Naive thymus-derived CD8-positive, alpha-beta T cell (primary cell): ENCODE measurements at places on chromosomes 1 and 21. TPM values are rescaled to one million over a fixed set of nuclear protein-coding genes. Genes with fewer than 3 reads are reported as not detected.
A peak's percentile ranks its signal among the peaks of the same experiment; 100 is the strongest.

DNA sequence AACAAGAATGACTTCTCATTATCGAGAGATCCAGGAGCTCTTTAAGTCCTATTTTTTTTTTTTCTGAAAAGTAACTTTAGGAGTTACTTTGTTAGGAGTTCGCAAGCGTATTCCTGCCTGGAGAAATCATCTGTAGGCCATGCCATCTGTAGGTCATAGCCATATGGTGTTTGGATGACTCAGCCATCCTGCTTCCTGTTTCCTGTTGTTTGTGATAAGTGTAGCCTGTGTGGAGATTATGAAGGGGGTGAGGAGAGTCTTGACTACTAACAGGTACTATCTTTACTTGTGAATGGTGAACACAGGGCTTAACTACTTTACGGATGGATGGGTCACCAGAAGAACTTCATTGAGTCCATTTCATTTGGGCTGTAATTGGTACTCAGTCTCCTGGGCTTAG lies 327.2 kb downstream of the PTPRU start:
- peaks cover 1% of the 10 kb centered on the region for H3K27me3 ChIP-seq
- H3K4me1 ChIP-seq, result no peaks in the 10 kb centered on the region
- no peak overlapping the region for H3K27ac ChIP-seq
- H3K36me3 ChIP-seq, result peaks cover 48% of the 10 kb centered on the region
- no peak for DNase-seq

GRCh38 chr1:112706505-112707220 lies at the start of gene RHOC:
TSS of gene RHOC (minus strand) at chr1:112707127. CDS start at chr1:112703799, 3,328 bp downstream.
- H3K4me3 ChIP-seq, result peak within 1 kb of the TSS; percentile 84
- H3K36me3 ChIP-seq, result no peaks in the 10 kb centered on the region
- peak within 1 kb of the TSS; percentile 82 for H3K27ac ChIP-seq
- peaks cover 47% of the 10 kb centered on the region for H3K4me1 ChIP-seq

- no peak for DNase-seq
- H3K27ac ChIP-seq, result peak overlapping the region; percentile 23
- no peaks in the 10 kb centered on the region for H3K27me3 ChIP-seq
- H3K4me1 ChIP-seq, result peaks cover 16% of the 10 kb centered on the region
- H3K4me3 ChIP-seq, result no peak overlapping the region
Measured at GRCh38 chr1:172770071-172770470, 111.2 kb downstream of the FASLG start.

DNA sequence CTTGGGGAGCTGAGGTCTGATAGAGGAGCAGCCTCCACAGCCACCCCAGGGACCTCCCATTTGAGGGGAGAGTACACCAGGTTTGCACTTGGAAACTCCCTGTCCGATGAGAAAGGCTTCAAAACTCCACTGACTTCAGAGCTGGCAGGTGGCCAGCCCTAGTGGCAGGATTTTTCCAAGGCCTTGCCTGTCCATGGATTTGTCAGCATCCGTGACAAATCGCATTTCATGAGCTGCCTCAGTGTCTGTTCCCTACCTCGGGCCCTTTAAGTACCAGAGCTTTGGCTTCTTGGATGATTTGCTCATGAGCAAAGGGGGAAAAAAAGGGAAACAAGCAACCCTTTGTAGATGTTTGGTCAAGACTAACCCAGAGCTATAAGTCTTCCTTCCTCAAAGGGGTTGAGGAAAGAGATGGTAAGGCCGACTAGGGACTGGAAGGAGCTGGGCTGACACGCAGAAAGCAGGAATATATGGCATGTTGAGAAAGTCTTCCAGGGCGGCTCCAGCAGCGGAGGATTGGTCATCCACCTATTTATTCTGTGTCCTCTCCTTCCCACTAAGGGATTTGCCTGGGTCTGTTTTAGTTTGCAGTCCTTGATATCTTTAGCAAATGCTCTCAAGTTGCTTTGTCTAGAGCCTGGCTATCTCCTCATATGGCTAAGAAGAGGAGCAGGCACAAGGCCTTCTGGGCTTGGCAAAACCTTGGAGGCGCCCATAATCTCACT lies 2.7 kb upstream of the HSPG2 start:
- peak; percentile 41 for DNase-seq
- H3K4me3 ChIP-seq, result no peak overlapping the region
- no peaks in the 10 kb centered on the region for H3K36me3 ChIP-seq
- peaks cover 13% of the 10 kb centered on the region for H3K4me1 ChIP-seq
- no peak overlapping the region for H3K27ac ChIP-seq

- peaks cover 77% of the 10 kb centered on the region for H3K36me3 ChIP-seq
- no peaks in the 10 kb centered on the region for H3K27me3 ChIP-seq
- no peak overlapping the region for H3K4me3 ChIP-seq
- H3K27ac ChIP-seq, result no peak overlapping the region
Measured at GRCh38 chr1:212366901-212367300, 47.8 kb downstream of the PACC1 start.

- H3K27ac ChIP-seq, result no peak overlapping the region
- DNase-seq, result no peak
- H3K27me3 ChIP-seq, result peaks cover 2% of the 10 kb centered on the region
Measured at GRCh38 chr21:27129215-27129614, 162.3 kb upstream of the ADAMTS5 start.

DNA sequence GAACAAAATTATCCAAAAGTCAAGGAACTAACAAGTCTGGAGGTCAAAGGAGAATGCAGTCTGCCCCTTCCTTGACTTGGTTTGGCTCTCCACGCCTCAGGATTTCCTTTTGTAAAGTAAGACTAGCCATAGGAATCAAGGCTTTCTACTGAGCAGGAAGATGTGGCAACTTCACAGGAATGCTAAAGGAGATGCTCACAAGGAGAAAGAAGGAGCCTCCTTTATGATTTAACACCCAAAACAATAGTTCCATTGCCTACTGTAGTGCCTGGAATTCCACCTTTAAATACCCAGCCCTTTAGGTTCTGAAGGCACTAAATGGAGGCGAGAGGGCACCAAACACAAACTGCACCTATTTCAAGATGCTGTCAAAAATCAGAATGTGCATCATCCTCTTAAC lies 176.3 kb upstream of the NFIA start:
- DNase-seq, result no peak
- no peaks in the 10 kb centered on the region for H3K4me1 ChIP-seq
- H3K27me3 ChIP-seq, result peaks cover 2% of the 10 kb centered on the region
- H3K4me3 ChIP-seq, result no peak overlapping the region
- no peaks in the 10 kb centered on the region for H3K36me3 ChIP-seq

GRCh38 chr1:58919959-58920321 lies 136.1 kb upstream of the JUN start:
- DNase-seq, result no peak
- H3K27ac ChIP-seq, result no peak overlapping the region
- no peaks in the 10 kb centered on the region for H3K36me3 ChIP-seq
- H3K4me1 ChIP-seq, result peaks cover 13% of the 10 kb centered on the region

DNA sequence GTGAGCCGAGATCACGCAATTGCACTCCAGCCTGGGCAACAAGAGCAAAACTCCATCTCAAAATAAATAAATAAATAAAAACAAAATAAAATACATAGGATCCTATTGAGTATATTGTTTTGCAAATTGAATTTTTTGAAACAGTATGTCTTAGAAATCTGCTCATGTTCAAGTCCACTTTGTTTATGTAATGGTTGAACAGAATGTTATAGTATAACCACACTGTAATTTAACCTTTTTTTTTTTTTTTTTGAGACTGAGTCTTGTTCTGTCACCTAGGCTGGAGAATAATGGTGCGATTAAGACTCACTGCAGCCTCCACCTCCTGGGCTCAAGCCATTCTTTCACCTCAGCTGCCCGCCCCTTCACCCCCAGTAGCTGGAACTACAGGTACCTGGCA lies 31.4 kb downstream of the PARK7 start:
- no peak overlapping the region for H3K27ac ChIP-seq
- peaks cover 23% of the 10 kb centered on the region for H3K36me3 ChIP-seq
- no peaks in the 10 kb centered on the region for H3K27me3 ChIP-seq
- H3K4me3 ChIP-seq, result no peak overlapping the region

DNA sequence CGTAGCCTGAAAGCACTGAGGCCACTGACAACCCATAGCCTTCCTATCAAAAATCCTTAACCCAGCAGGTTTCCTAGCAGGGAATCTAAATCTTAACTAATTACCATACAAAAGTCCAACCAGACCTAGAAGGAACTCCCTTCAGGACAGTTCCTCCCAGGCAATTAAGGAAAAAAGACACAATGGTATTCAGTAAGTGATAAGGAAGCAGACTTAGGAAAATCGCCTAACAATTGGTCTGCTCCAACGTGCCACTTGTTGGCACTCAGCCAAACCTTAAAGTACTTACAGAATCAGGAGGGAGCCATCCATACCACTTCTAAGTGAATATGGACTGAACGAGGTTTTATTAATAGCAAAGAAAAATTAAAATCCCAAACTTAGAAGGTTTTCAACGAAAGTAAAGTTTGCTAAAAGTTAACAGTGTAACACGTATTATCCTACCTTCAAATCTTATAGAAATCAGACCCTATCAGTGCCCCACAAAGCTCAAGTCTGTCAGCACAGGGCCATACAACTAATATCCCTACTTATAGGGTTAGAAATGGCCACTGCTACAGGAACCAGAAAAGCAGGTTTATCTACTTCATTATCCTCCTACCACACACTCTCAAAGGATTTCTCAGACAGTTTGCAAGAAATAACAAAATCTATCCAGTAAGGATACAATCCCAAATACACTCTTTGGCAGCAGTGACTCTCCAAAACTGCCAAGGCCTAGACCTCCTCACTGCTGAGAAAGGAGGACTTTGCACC lies 29.0 kb downstream of the SPATA6 start:
- H3K27ac ChIP-seq, result no peak overlapping the region
- H3K4me1 ChIP-seq, result no peaks in the 10 kb centered on the region
- DNase-seq, result no peak
- H3K36me3 ChIP-seq, result peaks cover 5% of the 10 kb centered on the region
- no peak overlapping the region for H3K4me3 ChIP-seq

GRCh38 chr1:232844791-232845190 lies 39.6 kb downstream of the MAP10 start:
- H3K27ac ChIP-seq, result no peak overlapping the region
- H3K4me3 ChIP-seq, result no peak overlapping the region
- DNase-seq, result no peak
- no peaks in the 10 kb centered on the region for H3K4me1 ChIP-seq

DNA sequence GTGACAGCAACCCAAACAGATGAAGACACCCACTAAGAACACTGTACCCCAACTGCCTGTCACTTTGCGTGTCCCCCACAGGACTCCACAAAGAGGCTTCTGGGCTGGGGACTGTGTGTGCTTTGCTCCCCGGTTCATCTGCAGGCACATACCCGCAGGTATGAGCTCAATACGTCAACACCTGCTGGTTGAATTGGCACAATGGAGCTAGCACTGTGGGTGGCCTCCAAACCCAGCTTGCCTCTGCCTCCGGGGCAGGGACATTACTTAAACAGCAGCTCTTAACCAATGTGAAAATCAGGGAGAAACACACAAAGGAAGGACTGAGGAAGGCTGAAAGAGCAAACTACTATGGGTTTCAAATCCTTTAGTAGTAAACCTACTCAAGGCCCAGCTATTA lies 140.2 kb upstream of the TIAM1 start:
- H3K27me3 ChIP-seq, result no peaks in the 10 kb centered on the region
- H3K4me3 ChIP-seq, result no peak overlapping the region
- peaks cover 5% of the 10 kb centered on the region for H3K4me1 ChIP-seq
- peaks cover 19% of the 10 kb centered on the region for H3K36me3 ChIP-seq
- no peak for DNase-seq

GRCh38 chr1:14939527-14940284 lies 213.8 kb upstream of the TMEM51 start:
- H3K36me3 ChIP-seq, result no peaks in the 10 kb centered on the region
- no peak for DNase-seq
- peaks cover 2% of the 10 kb centered on the region for H3K27me3 ChIP-seq
- H3K4me1 ChIP-seq, result no peaks in the 10 kb centered on the region

GRCh38 chr1:14222086-14222485 lies 376.4 kb upstream of the KAZN start:
- no peaks in the 10 kb centered on the region for H3K36me3 ChIP-seq
- H3K4me3 ChIP-seq, result no peak overlapping the region
- peaks cover 16% of the 10 kb centered on the region for H3K27me3 ChIP-seq
- no peak for DNase-seq

- H3K27me3 ChIP-seq, result no peaks in the 10 kb centered on the region
- H3K27ac ChIP-seq, result peak overlapping the region; percentile 99
- peaks cover 5% of the 10 kb centered on the region for H3K36me3 ChIP-seq
- no peak for DNase-seq
- peaks cover 9% of the 10 kb centered on the region for H3K4me1 ChIP-seq
Measured at GRCh38 chr1:95073446-95073845, 695 bp upstream of the ALG14 start.

- H3K36me3 ChIP-seq, result peaks cover 5% of the 10 kb centered on the region
- H3K27me3 ChIP-seq, result peaks cover 55% of the 10 kb centered on the region
- DNase-seq, result no peak
Measured at GRCh38 chr1:147717051-147717705, 43.2 kb downstream of the GJA5 start.

DNA sequence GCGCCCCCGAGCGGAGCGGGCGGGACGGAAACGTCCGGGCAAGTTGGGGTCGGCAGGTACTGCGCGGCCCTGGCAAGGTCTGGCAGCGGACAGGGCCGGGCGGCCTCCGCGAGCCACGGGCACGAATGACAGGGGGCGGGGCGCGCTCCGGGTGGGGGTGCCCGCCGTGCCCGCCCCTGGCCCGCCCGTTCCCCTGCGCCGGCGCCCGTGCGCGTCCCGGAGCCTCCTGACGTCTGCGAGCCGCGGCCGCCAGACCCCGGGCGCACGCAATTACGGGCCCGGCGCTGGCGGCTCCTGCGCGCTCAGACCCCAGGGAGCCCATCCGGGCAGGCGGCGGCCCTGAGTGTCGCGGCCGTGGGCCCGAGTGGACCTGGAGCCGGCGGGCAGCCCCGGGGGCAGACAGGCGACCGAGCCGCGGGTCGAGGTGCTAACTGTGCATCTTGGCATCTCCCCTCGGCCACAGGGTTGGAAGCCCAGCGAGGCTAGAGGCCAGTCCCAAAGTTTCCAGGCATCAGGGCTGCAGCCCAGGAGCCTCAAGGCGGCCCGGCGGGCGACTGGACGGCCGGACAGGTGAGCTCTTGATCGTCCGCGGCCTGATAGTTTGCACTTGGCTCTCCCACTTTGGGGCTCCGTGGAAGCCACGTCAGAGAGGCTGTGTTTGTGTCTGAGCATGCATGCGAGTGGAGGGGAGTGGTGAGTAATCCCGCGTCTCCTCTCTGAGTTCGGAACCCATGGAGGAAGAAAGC lies 918 bp downstream of the MIB2 start:
- H3K27ac ChIP-seq, result peak overlapping the region; percentile 89
- peak overlapping the region; percentile 83 for H3K4me3 ChIP-seq

- DNase-seq, result no peak
- H3K36me3 ChIP-seq, result no peaks in the 10 kb centered on the region
- no peak overlapping the region for H3K4me3 ChIP-seq
- no peaks in the 10 kb centered on the region for H3K4me1 ChIP-seq
Measured at GRCh38 chr1:245396615-245397014, 241.8 kb downstream of the KIF26B start.

- H3K4me1 ChIP-seq, result peaks cover 14% of the 10 kb centered on the region
- DNase-seq, result no peak
- H3K27ac ChIP-seq, result no peak overlapping the region
- H3K36me3 ChIP-seq, result no peaks in the 10 kb centered on the region
Measured at GRCh38 chr1:228176461-228177182, 11.0 kb downstream of the IBA57 start.

Gene COL9A2
- total RNA-seq, result 6.3 TPM

Gene SYDE2
- total RNA-seq, result 10.0 TPM

Gene CCDC27
- not detected for total RNA-seq

Gene SYT2
- not detected for total RNA-seq

Gene ITLN2
- total RNA-seq, result not detected

Gene SH2D5
- not detected for total RNA-seq

Gene PDPN
- not detected for total RNA-seq

Gene WDTC1
- total RNA-seq, result 57.4 TPM
